Occipital lobe (tissue), 3 donors: ENCODE measurements at places on chromosomes 5 and 9.

- peak; percentile 11 for DNase-seq
Measured at GRCh38 chr9:19116107-19116790, 11.0 kb downstream of the PLIN2 start.

DNA sequence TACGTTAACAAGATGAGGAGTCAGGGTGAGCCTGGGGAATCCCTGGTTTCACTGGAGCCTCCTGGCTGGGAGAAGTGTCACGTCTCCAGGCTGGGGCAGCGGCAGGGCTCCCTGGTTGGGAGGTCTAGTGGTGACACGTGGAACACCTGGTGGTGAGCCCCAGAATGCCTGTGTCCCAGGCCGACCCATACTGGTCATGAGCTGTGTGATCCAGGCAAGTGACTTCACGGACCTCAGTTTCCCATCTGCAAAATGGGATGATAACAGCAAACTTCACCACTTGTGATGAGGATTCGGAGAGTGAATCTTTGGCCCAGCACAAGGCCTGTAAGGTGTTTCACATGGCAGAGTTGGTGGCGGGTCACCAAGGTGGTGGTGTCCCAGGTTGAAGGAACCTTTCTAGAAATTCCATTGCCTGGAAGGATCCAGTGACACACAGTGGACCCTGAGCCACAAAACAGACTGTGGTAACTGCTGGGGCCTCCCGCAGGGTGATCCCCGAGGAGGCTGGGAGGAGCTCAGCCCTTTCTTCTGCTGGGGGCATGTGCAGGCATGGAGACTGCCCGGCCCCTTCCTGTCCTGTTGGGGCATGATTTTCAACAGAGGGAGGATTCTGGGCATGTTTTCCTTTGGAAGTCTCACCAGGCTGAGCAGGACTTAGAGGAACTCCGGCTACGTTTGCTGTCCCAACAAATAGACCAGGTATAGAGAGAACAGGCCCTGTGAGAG, 153.9 kb upstream of the IER5L start:
- no peak for DNase-seq

DNA sequence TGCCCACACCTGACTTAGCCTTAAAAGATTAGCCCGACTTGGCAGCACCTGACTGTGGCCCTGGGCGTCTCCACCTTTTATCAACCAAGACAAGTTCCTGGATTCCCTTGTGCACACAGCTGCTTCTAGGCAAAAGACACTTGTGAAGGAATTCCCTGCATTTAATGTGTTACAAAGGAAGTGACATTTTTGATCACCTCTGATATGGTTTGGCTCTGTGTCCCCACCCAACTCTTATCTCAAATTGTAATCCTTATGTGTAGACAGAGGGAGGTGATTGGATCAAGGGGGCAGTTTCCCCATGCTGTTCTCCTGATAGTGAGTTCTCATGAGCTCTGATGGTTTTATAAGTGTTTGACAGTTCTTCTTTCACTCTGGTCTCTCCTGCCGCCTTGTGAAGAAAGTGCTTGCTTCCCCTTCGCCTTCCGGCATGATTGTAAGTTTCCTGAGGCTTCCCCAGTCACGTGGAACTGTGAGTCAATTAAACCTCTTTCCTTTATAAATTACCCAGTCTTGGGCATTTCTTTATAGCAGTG, 2.6 kb upstream of the CPEB4 start:
- DNase-seq: no peak

DNA sequence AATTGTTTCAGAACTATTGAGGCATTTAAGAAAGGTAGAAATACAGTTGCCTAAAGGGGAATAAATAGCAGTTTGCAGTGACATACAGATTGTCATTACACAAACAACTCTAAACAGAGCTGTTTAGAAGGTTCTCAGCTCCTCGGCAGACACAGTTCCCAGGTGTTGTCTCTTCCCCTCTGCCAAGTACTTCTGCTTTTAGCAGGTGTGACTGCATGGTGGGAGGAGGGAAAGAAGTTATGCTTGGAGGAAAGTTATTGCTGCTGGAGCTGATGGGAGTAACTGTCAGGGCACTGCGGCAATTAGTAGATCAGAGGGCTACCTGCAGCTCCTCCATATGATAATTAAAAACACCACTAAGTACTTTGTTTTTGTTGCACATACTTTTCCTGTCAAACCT, 14.5 kb downstream of the EDIL3 start:
- no peak for DNase-seq

- no peak for DNase-seq
Measured at GRCh38 chr9:134422301-134423090, 96.2 kb downstream of the RXRA start.

DNA sequence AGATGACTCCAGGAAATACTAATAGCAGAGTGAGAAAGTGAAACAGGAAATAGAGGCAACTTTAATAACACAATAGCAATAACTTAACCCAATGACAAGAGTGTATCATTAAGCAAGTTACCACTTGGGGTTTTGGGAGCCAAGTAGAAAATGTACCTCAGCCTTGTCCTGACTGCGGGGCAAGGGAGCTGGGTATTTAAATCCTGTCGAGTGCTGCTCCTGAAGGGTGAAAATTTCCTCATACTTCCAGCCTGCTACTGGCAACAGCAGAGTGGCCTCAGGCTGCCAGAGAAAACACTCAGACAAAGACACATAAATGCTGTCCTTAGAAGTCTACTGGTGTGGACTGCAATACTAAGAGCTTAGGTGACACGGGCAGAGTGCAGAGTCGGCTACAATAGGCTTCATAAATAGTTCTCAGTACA, 112.5 kb upstream of the EMB start:
- DNase-seq: no peak

GRCh38 chr9:98765256-98765655, 31.1 kb downstream of the ANKS6 start:
- no peak for DNase-seq

- DNase-seq: no peak
Measured at GRCh38 chr5:74259572-74259971, 381.0 kb downstream of the ENC1 start.

DNA sequence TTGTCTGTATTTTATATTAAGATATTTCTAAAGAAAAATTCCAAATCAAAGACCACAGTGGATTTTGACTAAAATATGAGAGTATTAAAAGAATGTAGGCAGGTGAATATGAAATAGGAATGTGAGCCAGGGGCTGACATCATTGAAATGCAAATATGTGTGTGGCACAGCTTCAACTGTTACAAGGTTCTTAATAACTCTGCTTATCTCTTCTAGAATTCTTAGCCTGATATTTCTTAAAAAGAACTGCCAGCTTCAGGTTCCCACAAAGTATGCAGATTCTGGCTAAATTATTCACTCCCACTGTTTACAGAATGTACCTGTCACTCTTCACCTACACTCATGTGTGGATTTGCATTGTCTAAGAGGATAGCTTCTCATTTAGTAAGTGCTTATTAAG, 274.4 kb downstream of the DIRAS2 start:
- no peak for DNase-seq

- DNase-seq: no peak
Measured at GRCh38 chr5:135240781-135241360, 158.2 kb downstream of the MACROH2A1 start.

DNA sequence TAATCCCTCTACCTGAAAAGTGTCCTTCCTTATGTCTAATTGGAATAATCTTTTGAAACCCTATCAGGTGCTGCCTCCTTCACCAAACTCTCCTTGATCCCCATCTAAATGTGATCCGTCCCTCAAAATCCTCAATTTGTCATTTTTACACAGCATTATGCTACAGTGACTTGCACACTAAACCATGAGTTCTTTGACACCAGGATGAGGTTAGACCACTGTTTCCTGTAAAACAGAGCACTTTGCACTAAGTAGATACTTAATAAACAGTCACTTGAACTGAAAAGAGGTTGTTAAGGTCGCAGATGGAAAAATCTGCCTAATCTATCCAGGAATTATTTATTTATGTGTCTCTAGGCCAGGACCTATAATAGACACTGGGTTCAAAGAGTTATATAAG, 44.2 kb upstream of the TLX3 start:
- DNase-seq: no peak

GRCh38 chr9:21527579-21527978, 45.5 kb upstream of the IFNE start:
- no peak for DNase-seq

GRCh38 chr5:135127439-135128240, 93.6 kb upstream of the PITX1 start:
- DNase-seq: no peak

- no peak for DNase-seq
Measured at GRCh38 chr5:168329302-168329701, 37.9 kb downstream of the WWC1 start.

DNA sequence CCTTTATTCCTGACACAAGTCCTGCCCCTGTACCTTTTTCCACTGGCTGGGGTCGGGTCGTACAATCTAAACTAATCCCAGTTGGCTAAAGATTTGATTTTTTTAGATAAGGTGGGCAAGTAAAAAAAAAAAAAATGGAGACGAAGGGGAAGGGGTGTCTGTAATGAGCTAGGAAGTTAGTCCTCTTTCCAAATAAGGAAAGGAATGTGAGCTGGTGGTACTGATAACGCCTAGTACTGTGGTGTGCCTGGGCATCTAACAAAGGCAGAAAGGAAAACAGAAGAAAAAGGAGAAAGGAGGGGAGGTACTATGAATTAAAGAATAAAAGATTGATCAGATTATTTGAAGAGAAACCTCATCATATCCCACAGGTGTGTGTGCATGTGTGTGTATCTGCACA, 21.3 kb downstream of the PRDM9 start:
- DNase-seq: no peak

DNA sequence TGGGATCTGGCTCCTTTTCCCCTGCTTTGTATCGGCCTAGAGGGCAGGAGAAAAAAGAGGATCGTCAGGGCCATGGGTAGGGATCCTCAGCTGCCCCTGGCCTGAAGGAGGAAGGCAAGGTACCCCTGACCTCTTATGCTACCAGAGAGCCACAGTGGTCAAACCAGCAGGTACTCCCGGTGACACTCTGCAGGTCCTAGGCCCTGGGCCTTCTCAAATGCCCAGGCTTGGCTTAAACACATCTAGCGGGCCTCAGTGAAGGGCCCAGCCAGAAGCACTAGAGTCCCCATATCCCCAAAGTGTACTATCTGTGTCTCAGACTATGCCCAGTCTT, 3.5 kb downstream of the IRF1 start:
- DNase-seq: no peak

DNA sequence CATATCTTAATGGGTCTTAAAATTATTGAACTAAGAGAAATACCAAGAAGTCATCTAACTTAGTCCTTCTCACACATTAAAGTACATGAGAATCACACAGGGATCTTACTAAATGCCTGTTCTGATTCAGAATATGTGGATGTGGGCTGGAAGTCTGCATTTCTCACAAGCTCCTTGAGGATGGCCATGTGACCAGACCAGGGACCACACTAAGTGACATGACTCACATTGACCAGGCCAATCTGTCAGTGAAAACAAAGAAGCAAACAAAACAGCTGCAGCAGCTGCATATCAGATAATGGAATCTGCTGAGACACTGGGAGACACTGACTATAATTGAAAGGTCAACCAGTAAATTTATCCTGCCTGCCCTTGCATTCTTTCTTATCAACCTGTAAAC, 110.5 kb downstream of the ADAMTS12 start:
- no peak for DNase-seq

DNA sequence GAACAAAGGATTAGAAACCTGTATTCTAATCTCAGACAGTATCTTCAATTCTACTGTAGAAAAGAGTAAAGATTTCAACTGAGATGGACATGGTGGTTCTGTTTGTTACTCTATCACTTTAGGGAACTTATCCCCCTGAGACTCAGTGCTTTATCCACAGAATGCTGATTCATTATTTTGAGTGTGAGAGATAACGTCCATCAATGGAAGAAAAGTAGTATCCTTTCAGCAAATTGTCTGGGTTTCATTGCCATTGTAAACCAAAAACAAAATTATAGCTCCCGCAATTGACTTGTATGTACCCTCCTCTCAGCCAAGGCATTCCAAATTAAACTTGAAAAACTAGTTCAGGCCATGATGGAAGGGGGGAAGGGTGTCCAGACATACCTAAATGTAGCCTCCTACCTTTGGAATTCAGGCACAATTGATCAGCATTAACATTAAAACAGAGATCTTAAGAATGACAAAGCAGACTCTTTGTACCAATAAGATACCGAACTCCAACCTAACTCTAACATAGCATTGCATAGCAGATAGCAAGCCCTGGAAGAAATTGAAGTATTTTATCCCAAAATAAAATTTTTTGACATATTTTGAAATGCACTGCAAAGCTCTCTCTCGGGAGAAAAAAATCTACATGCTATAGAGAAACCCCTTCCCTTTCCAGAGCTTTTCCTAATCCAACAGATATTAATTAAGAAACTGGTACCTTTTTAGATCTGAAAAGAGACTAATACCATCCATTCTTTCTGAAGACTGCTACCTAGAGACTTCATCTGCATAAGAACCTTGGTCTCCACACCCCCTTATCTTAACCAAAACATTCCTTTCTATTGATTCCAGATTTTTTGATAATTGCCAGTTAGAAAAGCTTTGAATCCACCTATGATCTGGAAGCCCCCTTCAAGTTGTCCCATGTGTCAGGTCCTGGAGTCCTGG, 1055.7 kb downstream of the PTPRD start:
- no peak for DNase-seq

GRCh38 chr5:90675222-90675621, 116.6 kb downstream of the ADGRV1 start:
- DNase-seq: no peak

- DNase-seq: no peak
Measured at GRCh38 chr5:140256726-140257125, 46.2 kb downstream of the PFDN1 start.

- DNase-seq: no peak
Measured at GRCh38 chr9:127136880-127137639, 14.6 kb upstream of the ANGPTL2 start.

- no peak for DNase-seq
Measured at GRCh38 chr9:80382211-80382891, 810.6 kb downstream of the TLE4 start.

- no peak for DNase-seq
Measured at GRCh38 chr9:85599540-85600105, 142.1 kb downstream of the AGTPBP1 start.

DNA sequence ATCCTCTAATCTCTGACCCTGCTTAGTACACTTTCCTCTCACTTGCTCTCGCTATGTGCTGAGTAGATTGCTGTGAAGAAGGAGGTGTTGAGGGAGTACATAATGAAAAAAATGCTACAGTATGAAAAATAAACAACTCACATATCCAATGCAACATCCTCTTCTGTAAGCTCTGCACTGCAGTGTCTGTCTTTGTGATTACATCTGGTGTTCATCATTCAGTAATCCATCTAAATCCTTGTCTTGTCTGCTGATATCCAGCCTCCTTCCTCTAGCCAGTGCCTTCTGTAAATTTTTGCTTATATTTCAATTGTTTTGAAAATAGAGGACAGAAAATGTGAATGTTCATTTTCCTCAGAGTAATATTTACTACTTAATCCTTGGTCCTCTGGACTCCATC, 57.4 kb upstream of the CDH12 start:
- DNase-seq: no peak
